ENCODE measurements at places on chromosomes 13 and 19.

DNA sequence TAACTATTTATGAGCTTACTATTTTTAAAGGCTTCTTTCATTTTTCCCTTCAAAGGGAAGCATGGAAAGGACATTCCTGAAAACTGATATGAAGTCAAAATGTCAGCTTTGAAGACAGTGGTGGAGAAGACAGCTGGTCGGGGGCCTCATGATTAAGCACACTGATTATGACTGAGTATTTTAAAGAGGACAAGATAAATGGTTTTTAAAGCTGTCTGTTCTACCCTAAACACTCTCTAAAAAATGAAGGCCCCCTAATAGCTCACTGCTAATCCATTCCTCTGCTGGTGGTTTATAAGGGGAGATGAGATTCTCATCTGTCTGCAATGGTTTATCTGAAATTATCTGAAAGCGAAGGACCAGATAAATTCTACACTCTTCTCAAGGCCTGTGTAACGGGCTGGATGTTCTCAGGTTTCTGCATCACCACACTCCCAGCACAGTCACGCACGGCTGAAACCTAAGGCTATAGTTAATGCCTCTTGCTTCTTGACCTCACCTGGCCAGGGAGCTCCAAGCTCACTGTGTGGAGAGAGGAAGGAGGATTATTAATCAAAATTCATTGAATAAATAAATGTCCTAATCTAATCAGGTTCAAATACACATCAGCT lies 86.9 kb upstream of the DOCK9 start:
- no peak for DNase-seq

DNA sequence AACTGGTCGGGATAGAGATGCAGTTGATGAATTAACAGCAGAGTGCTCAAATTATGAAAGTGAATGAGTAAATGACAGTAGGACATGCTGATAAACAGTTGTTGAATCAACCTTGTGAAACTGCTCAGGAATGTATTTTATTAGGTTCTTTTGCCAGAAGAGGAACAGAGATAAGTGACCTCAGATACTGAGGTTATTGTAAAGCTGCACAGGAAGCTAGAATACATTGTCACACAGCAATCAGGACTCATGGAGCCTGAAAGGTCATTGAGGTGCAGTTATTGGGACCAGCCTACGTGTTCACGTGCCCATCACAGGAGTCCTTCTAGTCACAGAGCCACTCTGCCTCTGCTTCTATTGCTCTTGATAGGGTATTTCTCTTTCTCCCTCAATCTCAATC lies 47.5 kb upstream of the MED4 start:
- no peak for DNase-seq

DNA sequence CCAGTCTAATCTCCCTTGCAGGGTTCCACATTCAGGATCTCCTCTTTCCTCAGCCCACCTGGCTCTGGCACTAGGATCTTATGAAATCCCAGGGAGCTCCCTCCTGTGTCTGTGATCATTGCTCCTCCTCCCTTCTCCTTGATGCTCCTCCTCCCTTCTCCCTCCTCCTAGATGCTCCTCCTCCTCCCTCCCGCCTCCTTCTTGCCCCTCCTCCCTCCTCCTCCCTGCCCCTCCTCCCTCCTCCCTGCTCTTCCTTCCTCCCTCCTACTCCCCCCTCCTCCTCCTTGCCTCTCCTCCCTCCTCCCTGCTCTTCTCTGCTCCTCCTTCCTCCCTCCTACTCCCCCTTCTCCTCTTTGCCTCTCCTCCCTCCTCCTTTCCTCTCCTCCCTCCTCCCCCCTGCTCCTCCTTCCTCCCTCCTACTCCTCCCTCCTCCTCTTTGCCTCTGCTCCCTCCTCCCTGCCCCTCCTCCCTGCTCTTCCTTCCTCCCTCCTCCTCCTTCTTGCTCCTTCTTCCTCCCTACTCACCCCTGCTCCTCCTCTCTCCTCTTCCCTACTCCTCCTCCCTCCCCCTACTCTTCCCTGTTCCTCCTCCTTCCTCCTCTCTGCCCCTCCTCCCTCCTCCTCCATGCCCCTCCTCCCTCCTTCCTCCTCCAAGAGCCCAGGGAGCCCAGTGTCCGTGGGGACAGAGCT lies 14.9 kb upstream of the ZBTB7A start:
- DNase-seq = no peak

DNA sequence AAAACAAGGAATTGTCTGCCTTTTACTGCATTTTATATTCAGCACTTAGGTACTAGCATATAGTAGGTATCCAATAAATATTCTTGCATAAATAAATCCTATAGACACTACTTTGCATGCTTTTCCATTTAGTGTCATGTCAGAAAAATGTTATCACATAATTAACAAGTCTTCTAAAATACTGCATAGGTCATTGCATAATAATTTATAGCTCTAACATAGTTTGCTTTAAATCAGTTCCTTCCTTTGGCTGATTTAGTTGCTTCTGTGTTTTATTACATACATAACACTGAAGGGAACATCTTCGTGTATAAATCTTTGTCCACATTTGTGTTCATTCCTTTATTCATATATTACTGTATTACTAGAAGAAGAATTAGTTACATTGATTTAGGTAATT lies 36.2 kb downstream of the WASF3 start:
- no peak for DNase-seq

DNA sequence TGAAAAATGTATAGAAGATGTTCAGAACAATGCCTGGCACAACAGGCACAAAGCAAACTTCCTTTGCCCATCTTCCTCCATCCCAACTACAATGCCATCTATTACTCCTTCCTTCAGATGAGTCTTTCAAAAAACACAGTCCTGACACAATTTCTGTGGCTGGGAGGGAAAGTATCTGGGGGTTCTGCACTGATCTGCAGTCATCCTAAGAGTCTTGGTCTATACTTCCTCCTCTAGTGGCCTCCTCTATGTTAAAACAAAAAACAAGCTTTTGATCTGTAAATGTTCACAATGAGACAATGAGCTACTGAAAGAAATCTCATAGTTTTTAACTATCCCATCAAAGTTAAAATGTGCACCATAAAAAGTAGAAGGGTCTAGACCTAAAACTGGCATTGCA lies 44.8 kb downstream of the USP12 start:
- no peak for DNase-seq

- no peak for DNase-seq
Observed at GRCh38 chr13:88031980-88032559, 360.9 kb downstream of the SLITRK5 start.

- DNase-seq = no peak
Observed at GRCh38 chr19:29890392-29890791, 51.6 kb upstream of the URI1 start.

- no peak for DNase-seq
Observed at GRCh38 chr19:28301463-28301862, 911.5 kb downstream of the UQCRFS1 start.

DNA sequence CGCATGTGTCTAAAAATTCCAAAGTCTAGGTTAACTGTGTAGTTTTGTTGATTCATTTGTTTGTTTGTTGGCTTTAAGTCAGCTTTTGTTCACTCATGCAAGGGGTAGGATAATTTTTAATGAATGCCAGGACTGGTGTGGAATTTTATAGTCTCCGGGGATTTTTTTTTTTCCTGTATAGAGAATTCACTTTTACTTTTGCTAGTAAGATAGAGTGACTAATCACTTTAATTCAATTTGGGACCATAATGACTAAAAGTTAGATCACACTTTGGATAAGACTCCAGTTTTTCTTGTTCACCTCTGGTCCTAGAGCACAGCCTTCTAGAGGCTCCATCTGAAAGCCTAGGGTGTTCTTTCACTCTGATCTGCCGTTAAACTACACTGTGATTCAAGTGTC lies 1690.0 kb downstream of the PCDH9 start:
- no peak for DNase-seq

- no peak for DNase-seq
Observed at GRCh38 chr13:97724450-97724849, 229.0 kb upstream of the IPO5 start.

- no peak for DNase-seq
Observed at GRCh38 chr13:47076500-47076899, 179.6 kb upstream of the HTR2A start.

GRCh38 chr13:21055511-21056045 lies 5.8 kb downstream of the LATS2 start:
- no peak for DNase-seq

GRCh38 chr13:80297094-80297493 lies 43.8 kb downstream of the SPRY2 start:
- no peak for DNase-seq

GRCh38 chr13:32895296-32895695 lies 120.9 kb upstream of the KL start:
- DNase-seq = no peak

DNA sequence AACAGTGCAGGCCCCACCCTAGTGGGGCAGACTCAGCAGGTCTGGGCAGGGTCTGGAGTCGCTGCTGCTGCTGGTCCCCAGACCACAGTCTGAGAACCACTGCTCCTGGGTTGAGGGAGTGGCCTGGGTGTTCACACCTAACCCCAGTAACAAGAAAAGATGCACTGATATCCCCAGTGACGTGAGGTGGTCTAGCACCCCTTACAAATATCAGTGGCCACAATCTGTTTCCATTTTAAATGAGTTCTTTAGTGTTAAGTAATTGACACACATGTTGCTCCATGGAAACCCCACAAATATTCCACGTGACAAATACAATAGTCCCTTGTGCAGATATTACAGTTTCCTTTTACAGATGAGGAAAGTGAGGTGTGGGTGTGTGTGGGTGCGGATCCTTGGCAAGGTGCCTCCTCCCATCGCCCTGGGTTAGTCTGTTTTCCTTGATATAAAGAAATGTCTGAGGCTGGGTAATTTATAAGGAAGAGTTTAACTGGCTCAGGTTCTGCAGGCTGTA lies 96.3 kb upstream of the GPR183 start:
- no peak for DNase-seq

GRCh38 chr19:57288373-57288772 lies 8.1 kb downstream of the ZNF460 start:
- no peak for DNase-seq

DNA sequence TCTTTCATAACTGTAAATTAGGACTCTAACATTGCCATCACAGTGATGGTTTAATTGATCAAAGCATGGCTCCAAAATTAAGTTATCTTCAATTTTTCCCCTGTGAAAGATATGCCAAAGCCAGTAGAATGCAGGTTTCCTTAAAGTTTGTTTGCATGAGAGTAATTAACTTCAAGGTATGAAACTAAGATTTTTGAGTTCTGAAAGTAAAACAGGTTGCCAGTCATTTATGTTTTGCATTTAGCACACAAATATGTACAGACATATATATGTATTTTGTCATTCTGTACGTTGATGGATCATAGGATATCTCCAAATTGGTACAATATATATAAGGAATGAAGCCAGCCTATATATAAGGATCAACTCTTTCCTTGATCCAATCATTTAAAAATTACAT lies 23.6 kb upstream of the NDFIP2 start:
- DNase-seq = no peak

DNA sequence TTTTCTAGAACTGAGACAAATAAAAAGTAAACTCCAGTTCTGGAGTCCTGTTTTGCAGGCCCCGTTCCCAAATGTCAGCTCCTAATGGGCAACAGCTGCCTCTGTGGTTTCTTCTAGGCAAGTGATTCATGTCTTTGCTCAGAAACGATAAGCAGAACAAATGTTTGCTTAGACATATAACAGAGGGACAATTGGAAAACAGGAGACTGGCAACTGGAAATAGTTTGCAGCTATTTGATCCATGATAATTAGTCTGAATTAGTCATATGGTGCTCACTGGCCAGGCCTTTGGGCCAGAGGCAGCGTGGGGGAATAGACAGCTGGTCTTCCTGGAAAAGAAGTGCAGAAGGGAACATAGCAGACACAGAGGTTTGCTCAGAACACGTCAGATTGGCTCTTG lies 29.2 kb upstream of the TSHZ3 start:
- no peak for DNase-seq

- no peak for DNase-seq
Observed at GRCh38 chr13:21676611-21677021, 5.7 kb downstream of the FGF9 start.

DNA sequence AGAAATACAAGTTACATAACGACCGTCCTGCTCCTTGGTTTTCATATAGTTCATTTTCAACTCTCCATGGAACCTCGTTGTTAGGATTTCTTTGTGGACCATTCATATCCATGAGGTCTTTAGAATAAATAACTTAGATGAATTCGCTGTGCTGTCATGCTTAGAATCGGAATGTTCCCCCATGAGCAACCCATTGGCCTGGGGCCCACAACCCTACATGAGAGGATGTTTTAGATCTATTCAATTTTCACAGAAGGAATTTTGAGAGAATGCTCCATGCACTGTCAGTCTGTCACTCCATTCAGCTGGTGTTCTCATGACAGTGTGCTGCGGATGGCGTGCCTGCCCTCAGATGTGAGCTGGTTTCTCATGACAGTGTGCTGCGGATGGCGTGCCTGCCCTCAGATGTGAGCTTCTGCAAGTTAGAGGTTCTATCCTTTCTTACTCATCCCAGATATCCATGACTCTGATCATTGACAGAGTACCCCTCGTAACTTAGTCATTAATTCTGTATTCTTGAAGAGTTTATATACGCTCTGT lies 1193.1 kb downstream of the EFNB2 start:
- DNase-seq = no peak

- DNase-seq = no peak
Observed at GRCh38 chr13:113663934-113664333, 3.1 kb upstream of the GRK1 start.

Measured in activated CD4-positive, alpha-beta T cell treated with anti-CD3 and anti-CD28 coated beads, Interleukin-2, amount 50 U/mL, for 24 hours (primary cell).